ENCODE measurements at places on chromosomes 5 and 9.

GRCh38 chr9:27400334-27400880 lies 103.5 kb upstream of the EQTN start:
- DNase-seq = no peak

GRCh38 chr5:89095341-89095740 lies 212.4 kb upstream of the MEF2C start:
- DNase-seq = no peak

DNA sequence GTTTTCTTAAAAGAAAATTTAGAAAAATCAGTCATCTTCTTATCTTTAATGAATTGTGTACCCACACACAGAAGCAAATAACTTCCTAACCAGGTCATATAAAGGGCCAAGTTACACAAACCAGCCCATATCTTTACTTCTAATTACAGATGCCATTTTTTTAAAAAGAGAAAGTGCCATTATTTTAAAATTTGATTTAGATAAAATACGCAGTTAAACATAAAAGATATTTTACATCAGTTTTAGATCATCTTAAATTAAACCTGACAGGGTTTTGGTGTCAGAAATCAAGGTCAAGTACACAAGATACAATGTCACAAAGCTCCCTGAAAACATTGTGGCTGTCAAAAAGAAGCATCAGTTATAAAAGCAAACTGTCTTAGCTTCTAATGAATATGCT lies 129.4 kb downstream of the GNA14 start:
- DNase-seq = no peak

GRCh38 chr5:31867219-31867618 lies 228.3 kb downstream of the PDZD2 start:
- no peak for DNase-seq

DNA sequence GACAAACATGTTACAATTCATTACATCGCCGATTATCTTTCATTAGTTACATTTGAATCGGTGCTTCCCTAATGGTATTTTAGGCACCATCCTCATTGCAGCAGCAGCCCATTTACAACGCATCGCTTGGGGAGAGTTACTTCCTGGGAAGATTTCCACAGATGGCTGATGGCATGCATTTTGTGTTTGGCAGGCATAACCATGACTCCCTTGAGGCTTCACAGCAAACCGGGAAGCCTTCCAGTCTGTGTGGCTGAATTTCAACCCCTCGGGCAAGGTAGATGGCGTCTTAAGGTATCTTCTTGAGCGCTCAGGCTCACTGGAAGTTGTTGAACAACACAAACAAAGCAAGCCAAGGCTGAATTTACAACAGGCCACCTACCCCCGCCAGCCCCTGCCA lies 1.6 kb upstream of the DNAH5 start:
- no peak for DNase-seq
